ENCODE measurements at places on chromosomes 6 and 20.

DNA sequence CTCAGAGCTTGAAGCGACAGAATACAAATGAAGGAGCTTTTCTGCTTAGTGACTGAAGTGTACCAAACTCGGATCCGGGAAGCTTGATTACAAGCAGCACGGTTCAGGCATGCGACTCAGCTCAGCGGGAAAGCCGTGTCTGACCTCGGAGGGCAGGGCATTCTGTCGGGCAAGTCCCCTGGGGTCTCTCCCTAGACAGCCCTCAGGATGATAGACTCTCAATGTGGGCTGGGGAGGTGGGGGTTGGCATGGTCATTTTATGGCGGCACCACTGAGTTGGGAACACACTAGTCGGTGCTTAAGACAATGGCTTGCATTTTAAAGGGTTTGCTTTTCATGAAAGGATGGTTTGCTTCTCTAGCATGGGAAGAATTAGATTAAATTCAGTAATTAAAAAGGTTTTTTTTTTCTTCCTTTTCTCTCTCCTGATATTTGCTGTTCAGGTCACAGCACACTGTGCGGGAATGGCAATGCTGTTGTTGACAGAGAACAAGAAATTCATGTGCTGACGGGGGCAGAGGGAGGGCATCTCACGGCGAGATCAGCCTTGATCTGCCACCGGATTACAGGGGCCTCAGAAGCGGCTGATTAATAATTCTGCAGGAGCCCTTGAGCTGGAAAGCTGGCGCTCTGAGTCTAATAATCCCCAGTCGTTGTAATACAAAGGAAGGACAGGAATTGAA lies 80.7 kb upstream of the TRAF3IP2 start:
- DNase-seq, result no peak

DNA sequence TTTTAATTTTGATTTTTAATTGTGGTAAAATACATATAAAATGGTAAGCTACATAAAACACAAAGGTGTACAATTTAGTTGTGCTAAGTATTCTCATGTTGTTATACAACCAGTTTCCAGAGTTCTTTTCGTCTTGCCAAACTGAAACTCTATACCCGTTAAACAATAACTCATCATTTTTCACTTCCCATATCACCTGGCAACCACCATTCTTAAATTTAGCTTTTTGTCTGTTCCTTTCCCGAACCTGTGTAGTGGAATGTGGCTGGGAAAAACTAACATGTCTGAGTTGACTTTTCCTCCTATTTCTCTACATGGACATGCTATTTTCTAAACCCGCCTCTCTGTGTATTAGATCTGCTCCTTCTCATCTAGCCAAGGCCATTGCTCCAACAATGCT lies 27.6 kb downstream of the RPRD1B start:
- no peak for DNase-seq

- DNase-seq, result no peak
These were observed 62.3 kb downstream of the TRAM2 start for GRCh38 chr6:52514514-52514913.

DNA sequence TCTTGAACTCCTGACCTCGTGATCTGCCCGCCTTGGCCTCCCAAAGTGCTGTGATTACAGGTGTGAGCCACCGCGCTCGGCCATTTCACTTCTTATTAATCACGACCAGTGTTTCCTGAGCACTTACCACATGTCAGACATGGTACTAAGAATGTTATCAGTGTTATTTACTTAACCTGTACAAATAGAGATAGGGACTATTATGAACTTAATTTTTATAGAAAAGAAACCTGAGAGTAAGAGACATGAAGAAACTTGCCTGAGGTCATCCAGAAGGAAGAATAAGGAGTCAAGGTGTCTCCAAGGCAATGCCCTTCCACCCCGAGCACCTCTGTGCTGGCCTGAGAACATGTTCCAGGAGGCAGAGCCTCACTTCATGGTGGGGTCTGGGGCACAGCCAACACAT lies 29.3 kb upstream of the EZR start:
- DNase-seq, result no peak

DNA sequence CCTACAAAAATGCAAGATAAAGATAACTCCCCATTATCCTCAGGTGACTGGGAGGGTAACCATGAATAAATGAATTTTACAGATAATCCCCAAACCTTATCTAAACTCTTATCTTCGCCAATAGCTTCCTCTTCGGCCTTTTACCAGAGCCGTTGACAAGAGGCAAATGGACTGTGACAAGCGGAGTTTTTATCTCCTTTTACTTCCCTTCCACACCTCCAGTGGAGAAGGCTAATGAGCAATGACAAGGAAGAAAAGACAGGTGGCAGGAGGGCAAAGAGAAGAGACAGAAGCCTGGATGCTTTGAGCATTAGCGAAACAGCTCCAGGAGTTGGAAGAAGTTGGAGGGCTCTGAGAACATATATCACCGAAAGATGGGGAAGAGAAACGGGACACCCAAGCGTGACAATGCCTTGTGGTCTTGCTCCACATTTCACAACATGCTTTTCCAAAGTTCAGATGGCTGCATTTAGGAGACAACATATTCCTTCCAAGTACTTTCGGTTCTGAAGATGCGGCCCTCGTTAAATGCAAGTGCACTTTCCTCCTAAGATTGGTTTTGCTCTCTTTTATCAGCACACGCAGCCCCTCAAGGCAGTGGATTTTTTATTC lies 69.2 kb downstream of the PRDM1 start:
- DNase-seq, result no peak

- peak; percentile 81 for DNase-seq
These were observed 103.0 kb downstream of the SASH1 start for GRCh38 chr6:148445620-148446019.

DNA sequence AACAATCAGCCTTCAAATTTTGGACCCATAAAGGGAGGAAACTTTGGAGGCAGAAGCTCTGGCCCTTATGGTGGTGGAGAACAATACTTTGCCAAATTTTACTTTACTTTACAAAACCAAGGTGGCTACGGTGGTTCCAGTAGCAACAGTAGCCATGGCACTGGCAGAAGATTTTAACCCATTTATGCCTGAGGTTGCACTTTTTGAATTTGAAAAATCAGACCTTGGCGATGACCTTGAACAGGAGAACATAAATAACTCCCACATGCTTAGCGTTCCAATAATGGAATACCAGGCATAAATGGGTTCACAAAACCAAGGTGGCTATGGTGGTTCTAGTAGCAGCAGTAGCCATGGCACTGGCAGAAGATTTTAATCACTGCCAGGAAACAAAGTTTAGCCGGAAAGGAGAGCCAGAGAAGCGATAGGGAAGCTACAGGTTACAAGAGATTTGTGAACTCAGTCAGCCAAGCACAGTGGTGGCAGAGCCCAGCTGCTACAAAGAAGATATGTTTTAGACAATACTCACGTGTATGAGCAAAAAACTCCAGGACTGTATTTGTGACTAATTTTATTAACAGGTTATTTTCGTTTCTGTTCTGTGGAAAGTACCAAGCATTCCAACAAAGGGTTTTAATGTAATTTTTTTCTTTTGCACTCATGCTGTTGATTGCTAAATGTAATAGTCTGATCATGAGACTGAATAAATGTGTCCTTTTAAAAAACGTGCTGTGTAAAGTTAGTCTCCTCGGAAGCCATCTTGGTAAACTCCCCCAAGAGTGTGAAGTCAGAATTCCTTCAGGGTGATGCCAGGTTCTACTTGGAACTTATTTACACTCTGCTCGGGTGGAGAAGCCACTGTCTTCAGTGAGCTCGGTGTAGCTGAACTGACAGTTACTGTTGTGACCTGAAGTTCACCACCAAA lies 6.7 kb downstream of the SFT2D1 start:
- no peak for DNase-seq

DNA sequence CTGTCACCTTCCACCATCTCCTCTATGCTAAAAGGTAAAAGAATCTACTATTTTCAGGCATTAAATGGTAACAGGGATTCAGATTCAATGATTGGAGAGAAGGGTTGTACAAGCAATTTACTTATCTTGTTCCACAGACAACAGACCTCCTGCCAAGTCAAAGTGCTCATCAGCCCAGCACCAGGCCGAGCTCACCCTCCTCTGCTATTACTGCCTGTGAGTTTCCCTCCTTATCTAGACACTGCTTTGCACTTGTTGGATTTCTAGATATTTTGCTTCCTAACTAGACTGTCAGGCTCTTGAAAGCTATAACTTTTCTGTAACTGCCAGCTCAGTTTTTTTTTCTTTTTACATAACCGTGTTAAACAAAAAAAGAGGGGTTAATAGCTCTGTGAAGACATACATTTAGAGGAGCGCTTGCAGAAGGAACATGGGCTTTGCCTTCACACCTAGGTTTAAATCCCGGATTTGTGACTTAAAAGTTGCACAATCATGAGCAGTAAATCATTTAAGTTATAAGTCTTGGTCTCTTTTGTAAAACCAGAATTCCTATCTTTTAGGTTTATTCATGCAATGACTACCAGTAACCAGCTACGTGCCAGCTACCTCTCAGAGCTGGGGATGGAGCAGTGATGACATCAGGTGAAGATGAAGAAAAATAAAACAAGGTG lies 1.1 kb upstream of the FAM162B start:
- DNase-seq, result no peak

GRCh38 chr6:129203190-129203900 lies 320.4 kb downstream of the LAMA2 start:
- DNase-seq, result no peak

DNA sequence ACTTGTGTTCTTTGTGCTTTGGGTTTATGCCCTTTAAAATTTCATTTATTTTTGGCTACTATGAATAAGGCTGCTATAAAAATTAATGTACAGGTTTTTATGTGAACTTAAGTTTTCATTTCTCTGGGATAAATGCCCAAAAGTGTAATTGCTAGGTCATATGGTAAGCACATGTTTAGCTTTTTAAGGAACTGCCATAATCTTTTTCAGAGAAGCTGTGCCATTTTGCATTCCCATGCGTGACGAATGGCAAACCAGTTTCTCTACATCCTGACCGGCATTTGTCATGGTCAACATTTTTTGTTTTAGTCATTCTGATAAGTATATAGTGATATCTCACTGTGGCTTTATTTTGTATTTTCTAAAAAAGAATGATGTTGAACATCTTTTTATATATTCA lies 236.0 kb upstream of the SGK1 start:
- no peak for DNase-seq

DNA sequence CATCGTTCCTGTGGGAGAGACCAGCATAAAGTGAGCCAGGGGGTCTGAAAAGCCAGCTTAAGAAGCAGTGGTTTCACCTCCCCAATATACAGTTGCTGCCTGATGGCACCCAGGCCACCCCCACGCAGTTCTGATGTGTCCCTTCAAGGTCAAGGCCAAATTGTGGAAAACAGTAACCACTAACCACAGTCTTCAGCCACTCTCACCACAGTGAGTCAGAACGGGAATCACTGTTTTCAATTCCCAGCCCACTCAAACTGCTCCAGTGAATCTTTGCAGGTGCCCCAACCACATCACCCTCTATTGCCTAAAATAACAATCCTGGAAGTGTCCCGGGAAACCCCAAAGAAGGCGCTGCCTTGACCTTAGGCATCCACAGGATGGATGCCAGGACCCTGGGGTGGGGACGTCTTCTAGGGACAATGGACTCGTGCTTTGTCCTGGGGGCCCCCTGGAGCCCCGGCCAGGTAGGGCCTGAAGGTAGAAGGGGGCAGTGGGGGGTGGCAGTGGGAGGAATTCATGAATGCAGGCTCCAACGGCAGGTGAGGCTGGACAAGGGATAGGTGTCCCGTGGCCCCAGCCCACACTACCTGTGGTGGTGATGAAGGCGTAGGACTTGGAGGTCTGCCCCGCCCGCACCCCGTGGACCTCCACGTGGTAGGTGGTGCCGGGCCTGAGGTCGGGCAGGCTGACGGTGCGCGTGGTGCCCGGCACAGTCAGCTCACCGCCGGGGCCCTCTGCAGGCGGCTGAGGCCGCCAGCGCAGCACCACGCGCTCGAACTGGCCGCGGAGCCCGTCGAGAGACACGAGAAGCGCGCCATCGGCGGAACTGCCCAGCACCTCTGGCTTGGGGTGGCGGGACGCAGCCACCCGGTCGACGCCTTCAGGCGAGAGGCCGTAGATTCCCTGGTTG lies 22.2 kb downstream of the TNXB start:
- DNase-seq, result no peak

GRCh38 chr20:58440021-58440767 lies 51.2 kb downstream of the VAPB start:
- DNase-seq, result peak; percentile 34

DNA sequence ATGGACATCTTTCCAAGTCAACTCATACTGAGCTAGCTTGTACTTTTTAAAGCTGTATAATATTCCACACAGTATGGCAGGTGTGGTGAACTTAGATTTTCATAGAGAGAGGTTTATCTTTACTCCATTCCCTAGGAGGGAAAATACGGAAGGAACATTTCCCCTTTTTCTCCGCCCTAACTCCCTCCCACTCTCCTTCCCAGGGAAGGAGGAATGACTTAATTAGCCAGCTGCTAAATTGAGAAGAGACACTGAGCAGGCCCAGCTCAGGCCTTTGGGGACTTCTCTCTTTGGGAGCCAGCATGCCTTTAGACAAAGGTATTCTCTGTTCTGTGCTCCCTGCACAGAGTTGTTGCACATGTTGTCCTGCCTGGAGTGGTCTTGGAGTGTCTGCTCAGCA lies 46.1 kb downstream of the MBOAT1 start:
- no peak for DNase-seq

DNA sequence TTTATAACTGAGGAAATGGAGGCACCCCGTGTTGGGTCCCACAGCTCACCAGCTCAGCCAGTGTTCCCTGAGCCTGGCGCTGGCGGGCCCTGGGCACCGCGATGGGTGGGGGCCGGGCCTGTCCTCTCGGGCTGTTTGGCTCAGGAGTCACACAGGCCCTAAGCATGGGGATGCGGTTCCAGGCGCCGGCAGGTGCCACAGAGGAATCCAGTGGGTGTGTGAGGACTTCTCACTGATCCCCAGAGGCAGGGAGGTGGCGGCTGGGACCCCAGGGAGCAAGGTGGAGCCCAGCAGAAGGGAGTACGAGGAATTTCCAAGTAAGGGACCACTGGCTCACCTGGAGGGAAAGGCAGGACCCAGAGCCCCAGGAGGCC lies 57.5 kb downstream of the IRF4 start:
- DNase-seq, result no peak

DNA sequence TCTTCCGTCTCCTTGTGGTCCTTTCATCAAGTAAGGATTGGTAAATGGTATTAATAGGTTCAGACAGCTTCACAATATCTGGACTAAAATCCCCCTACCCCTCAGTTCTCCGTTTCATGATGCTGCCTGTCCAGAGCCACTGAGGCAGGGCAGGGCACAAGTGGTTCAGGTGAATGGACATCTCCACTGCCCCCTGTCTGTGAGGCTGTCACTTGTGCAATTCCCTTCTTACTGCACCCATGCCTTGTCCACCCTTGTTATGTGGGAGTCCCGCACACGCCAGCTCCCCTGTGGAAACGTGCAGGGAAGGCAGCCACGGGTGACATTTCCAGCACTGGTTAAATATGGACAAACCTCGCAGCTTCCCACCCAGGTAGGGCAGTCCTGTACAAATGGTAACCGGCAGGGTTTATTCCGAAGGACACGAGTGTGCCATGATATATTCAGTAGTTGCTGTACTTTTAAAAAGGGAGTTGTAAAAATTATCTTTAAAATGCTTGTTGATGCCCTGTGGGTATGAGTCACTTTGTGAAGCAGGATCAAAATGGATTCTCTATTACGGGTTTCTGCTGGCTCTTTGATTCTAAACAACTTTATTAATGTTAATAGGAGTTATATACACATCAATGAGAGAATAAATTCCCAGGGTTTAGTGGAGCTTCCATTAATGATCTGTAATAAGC lies 73.5 kb downstream of the FYN start:
- DNase-seq, result no peak

Data from SW 1271 (cell line).